Sciatic nerve (tissue), 2 donors: ENCODE measurements at places on chromosomes 1 and 21.
A peak's percentile ranks its signal among the peaks of the same experiment; 100 is the strongest.

- DNase-seq = no peak
These were observed 301.1 kb downstream of the MATN1 start for GRCh38 chr1:30422251-30422650.

GRCh38 chr1:118827207-118827606 is 160.9 kb downstream of the TBX15 start:
- DNase-seq = no peak

GRCh38 chr1:11485191-11485590 is 6.2 kb downstream of the DISP3 start:
- no peak for DNase-seq

DNA sequence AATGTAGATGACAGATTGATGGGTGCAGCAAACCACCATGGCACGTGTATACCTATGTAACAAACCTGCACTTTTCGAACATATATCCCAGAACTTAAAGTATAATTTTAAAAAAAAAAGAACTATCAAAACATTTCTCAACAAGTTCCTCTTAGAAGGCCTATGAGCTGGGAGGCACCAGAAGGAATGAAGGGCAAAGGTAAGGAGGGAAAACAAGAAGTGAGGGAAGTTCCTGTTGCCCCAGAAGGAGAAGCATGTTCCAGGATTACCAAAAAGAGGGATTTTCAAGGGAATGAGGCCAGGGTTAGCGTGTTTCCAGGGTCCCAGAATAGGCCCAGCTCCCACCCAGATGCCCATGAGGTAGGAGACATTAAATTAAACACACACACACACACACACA is 361.0 kb downstream of the SETD4 start:
- no peak for DNase-seq

GRCh38 chr1:41658431-41659158 is 174.1 kb upstream of the EDN2 start:
- no peak for DNase-seq

- DNase-seq = no peak
These were observed 14.5 kb upstream of the TARS2 start for GRCh38 chr1:150472601-150473200.

- peak; percentile 88 for DNase-seq
These were observed 20.6 kb downstream of the CSF1 start for GRCh38 chr1:109931189-109931731.
